ENCODE measurements at places on chromosomes 3 and 15. TPM values are rescaled to one million over a fixed set of nuclear protein-coding genes. Genes with fewer than 3 reads are reported as not detected.

The C3orf49 gene
- total RNA-seq = not detected

The RASL12 gene
- total RNA-seq = not detected

The ALDH1A2 gene
- total RNA-seq = 0.78 TPM

The OR5H15 gene
- total RNA-seq = not detected

The ZNF501 gene
- 1.5 TPM for total RNA-seq

The TRPM1 gene
- not detected for total RNA-seq

DNA sequence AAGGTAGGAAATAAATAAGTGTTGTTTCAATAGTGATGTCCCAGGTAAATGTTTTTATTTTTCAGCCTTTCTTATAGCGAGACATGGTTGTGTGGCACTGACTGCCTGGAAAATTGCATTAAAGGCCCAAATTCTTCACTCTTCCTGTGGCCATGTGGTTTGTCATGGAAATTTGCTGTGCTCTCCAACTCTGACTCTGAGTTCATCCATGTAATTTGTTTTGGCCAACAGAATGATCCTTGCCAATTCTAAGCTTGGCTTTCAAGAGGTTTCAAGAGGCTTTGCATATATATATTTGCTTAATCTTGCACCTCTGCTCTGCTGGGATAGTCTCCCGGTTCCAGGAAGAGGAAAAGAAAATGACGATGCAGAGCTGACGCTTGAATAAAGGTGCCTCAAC lies 107.5 kb upstream of the ARHGEF26 start:
- DNase-seq = no peak

DNA sequence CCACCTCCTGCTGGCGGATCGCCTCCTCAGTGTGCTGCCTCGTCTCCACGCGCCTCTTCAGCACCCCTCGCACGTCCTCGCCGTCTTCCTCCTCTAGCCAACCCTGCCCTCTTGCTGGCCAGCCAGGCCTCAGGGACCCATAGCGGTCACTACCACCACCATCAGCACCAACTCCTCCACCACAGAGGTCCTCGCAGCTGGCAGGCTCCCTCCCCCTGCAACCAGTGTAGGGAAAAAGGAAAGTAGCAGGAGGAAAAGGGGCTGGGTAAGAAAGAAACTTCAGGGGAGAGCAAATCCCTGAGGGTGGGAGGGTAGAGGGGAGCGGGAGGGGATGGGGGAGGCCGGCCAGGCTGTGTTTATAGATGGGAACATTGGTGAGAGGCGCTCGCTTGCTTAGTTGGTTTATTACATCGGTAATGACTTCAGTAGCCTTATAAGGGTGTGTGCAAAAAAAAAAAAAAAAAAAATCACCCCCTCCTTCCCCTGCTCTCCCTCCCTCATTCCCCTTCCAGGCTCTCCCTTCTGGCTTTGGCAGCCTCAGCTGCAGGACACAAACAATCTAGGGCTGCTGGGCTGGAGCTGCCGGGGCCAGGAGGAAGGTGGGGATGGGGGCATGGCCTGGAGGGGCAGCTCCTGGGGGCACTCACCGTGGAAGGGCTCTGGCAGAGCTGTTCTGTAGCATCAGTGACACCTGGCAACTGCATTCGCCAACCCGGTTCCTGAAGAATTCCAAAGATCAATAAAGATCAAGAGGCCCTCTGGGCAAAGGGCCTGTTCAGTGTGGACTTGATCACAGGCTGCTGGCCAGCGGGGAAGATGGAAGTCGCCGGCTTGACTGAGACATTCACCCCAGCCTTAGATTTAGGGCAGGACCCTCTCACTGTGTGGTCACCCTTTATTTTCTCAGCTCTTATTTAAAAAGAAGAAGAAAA lies 116.2 kb upstream of the HACD2 start:
- no peak for DNase-seq

DNA sequence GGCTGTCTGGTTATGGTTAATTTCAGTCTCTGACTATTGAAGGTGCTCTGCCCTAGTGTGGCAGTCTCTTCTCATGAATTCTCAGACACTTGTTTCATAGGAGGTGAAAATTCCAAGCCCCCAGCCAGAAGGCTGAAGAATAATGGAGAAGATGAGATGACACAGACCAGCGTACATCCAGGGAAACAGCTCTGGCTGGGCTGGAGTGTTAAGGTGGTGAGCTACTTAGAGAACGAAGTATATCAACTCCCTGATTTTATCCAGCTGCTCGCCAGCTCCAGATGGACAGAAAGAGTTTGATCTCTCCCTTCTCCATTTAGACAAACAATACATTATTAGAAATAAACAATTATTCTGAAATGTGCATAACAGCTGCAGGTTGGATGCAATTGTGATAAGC lies 494.5 kb upstream of the RGMA start:
- DNase-seq = no peak

GRCh38 chr3:175386630-175387029 lies 527.5 kb downstream of the NAALADL2 start:
- DNase-seq = no peak

- DNase-seq = no peak
Observed at GRCh38 chr3:160409812-160410610, 10.6 kb downstream of the SMC4 start.

GRCh38 chr3:65846936-65847335 lies 191.8 kb downstream of the MAGI1 start:
- no peak for DNase-seq

- DNase-seq = no peak
Observed at GRCh38 chr3:54349231-54349652, 226.9 kb downstream of the CACNA2D3 start.

DNA sequence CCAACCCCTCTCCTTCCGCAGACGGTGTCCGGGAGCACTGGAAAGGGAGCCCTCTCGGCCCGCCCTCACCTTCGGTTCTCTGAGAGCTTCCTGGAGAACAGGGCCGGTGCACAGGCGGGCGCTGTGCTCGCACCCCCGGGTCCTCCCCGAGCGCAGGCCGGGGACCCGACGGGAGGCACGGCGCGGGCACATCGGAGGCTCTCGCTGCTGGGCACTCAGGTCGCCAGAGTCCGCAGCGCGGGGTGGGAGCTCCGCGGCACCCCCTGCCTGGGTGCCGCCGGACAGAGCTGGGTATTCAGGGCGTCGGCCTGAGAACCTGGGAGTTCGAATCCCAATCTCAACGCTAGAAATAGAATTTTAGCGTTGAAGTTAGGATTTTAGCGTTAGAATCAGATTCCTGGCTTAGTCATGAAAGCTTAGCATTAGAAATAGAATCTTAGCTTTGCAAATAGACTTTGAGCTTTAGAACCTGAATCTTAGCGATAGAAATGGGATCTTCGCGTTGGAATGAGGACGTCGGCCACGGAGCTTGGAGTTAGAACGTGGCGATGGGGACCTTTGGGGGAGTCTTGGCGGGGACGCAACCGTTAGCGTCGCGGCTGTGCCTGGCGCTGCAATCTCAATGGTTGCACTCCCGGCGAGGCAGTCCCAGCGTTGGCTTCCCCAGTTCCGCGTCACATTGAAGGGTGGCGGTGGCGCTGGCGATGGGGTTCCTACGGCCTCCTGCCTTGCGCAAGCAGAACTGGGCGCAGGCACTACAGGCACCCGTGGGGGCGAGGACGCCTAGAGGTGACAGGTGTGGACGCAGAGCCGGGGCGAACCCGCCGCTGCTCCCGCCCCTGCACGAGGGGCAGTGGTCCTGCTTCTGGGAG lies 549 bp downstream of the TRH start:
- peak; percentile 33 for DNase-seq

- DNase-seq = no peak
Observed at GRCh38 chr3:23238578-23238977, 35.5 kb downstream of the UBE2E2 start.

GRCh38 chr3:174457758-174458157 lies 401.4 kb upstream of the NAALADL2 start:
- DNase-seq = no peak

- DNase-seq = no peak
Observed at GRCh38 chr3:143699424-143699823, 148.8 kb downstream of the SLC9A9 start.

- DNase-seq = no peak
Observed at GRCh38 chr15:57595011-57595866, 3.5 kb downstream of the MYZAP start.

- peak; percentile 10 for DNase-seq
Observed at GRCh38 chr3:150146991-150147761, 176.5 kb upstream of the PFN2 start.

Data from activated CD4-positive, alpha-beta memory T cell treated with anti-CD3 and anti-CD28 coated beads for 36 hours (primary cell).